ENCODE measurements at places on chromosomes 7 and 10.

DNA sequence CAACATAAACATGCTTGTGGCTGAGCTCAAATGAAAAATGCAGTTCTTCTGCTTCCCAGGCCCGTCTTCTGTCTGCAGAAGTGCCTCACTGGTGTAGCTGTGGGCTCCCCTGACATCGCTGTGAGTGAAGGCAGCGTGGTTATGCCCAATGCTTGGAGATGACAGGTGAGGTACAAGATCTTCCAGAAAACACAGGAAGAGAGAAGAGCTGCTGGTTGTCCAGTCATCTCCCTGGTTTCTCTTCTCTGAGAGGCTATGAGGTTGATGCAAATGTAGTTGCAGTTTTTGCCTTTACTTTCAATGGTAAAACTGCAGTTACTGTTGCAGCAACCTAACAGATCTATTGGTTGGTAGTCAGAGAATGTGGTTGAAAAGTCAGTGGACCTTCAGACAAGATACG is 223.6 kb downstream of the GATA3 start:
- DNase-seq, result no peak

DNA sequence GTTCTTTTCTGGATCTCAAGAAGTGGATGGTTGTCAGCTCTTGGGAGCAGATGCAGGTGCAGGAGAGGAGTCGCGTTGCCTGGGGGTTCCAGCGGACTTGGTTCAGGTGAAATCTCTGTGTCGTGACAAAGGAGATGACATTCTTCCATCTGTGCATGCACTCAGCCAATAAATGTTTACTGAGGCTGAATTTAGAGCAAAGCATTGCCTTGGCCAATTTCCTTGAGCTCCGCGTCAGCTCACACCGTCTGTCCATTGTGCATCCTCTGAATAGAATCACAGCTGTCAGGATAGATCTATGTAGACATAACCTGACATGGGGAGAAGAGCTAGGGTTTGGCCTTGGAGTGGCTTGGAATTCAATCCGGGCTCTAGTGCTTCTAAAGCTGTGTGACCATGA is 343.7 kb downstream of the GLRX3 start:
- DNase-seq, result no peak

DNA sequence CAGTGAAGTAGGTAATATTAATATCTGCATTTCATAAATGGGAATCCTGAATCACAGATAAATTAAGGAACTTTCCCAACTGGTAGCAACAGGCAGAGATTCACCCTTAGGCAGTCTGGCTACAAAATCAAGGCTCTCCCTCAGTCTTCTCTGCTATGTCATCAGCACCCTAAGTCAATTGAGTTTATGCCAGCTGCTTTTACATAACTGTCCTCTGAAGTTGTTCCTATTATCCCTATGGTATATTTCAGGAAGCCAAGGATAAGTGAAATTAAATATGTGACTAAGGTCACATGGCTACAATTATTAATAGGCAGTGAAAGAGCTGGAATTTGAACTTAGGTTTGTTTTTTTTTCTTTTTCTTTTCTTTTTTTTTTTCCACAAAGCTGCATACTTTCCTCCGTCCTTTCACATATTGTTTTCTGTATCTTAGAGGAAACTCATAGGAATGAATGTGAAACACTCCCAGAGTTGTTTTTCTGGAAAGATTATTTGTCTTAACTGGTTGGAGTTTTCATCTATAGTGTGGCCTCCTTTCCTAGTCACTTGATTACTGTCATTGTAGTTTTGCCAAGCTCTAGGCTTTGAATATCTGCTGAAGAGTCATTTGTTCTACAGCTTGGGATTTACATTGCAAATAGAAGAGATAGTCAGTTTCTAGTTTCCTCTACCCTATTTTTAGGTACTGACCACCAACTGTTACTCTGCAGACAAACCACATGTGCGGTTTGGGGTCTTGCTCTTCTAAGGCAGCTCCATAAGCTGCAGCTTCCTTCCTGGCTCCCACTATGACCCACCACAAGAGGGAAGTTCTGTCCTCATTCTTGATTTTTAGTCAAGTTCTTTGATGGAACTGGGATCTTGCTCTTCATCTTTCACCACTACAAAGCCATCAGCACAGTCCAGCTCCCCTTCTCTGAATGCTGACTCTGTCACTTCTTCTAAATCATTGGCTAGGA is 338.0 kb upstream of the KIAA1217 start:
- no peak for DNase-seq

DNA sequence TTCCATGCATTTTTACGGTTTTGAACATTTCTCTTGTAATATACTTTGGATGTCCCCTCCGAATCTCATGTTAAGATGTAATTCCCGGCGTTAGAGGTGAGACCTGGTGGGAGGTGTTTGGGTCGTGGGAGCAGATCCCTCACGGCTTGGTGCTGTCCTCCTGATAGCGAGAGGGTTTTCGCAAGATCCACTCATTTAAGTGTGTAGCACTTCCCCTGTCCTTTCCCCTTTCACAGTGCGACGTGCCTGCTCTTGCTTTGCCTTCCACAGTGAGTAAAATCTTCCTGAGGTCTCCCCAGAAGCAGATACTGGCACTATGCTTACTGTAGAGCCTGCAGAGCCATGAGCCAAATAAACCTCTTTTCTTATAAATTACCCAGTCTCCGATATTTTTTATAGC is 6.6 kb downstream of the GPR141 start:
- DNase-seq, result no peak
